Activated B cell treated with CpG ODN at 0.5 μM for 24 hours (primary cell): ENCODE measurements at places on chromosomes 11 and 22. TPM values are rescaled to one million over a fixed set of nuclear protein-coding genes. Genes with fewer than 3 reads are reported as not detected.

TEX12 gene
- not detected in 2 replicates for total RNA-seq

GATD1 gene
- total RNA-seq = 60.3 and 63.3 TPM in 2 replicates

- no peak for DNase-seq
- no peaks in the 10 kb centered on the region for H3K27me3 ChIP-seq
- no peak overlapping the region for H3K27ac ChIP-seq
- H3K4me1 ChIP-seq = peaks cover 32% of the 10 kb centered on the region
Observed at GRCh38 chr22:30420347-30421125, 5.0 kb upstream of the MTFP1 start.

DNA sequence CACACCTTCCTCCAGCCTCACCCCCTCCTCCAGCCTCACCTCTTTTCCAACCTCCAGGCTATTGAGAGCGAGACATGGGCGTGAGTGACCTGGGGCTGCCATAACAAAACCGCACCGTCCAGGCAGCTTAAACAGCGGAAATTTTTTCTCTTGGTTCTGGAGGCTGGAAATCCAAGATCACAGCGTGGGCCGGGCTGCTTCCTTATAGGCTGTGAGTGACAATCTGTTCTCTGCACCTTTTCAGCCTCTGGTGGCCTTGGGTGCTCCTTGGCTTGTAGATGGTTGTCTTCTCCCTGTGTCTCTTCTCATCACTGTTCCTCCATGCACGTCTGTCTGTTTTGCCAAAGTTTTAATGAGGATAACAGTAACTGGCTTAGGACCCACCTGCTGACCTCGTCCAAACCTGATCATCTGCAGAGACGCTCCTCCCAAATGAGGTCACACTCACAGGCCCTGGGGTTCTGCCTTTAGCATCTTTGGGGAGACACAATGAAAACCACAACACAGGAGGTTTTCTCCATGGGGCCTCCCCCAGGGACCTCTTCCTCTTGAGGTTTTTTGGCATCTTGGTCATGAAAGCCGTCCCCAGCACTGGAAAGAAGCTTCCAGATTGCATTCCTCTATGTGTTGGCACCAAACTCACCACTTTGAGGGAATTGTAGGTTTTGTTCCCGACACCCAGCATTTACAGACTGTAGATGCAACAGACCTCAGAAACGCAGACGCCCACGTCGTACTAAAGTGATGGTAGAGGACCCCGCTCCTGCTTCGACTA is 878.1 kb downstream of the BRD1 start:
- no peak overlapping the region for H3K4me3 ChIP-seq
- DNase-seq = no peak
- no peaks in the 10 kb centered on the region for H3K36me3 ChIP-seq
- H3K27ac ChIP-seq = no peak overlapping the region
- no peaks in the 10 kb centered on the region for H3K4me1 ChIP-seq

GRCh38 chr11:18010977-18011586 is 1.8 kb downstream of the SERGEF start:
- no peak overlapping the region for H3K4me3 ChIP-seq
- peaks cover 15% of the 10 kb centered on the region for H3K36me3 ChIP-seq
- H3K27me3 ChIP-seq = no peaks in the 10 kb centered on the region

- peaks cover 50% of the 10 kb centered on the region for H3K4me1 ChIP-seq
- peaks cover 6% of the 10 kb centered on the region for H3K27me3 ChIP-seq
- no peak for DNase-seq
- H3K36me3 ChIP-seq = peaks cover 6% of the 10 kb centered on the region
Observed at GRCh38 chr11:10302359-10302743, 2.5 kb upstream of the ADM start.

DNA sequence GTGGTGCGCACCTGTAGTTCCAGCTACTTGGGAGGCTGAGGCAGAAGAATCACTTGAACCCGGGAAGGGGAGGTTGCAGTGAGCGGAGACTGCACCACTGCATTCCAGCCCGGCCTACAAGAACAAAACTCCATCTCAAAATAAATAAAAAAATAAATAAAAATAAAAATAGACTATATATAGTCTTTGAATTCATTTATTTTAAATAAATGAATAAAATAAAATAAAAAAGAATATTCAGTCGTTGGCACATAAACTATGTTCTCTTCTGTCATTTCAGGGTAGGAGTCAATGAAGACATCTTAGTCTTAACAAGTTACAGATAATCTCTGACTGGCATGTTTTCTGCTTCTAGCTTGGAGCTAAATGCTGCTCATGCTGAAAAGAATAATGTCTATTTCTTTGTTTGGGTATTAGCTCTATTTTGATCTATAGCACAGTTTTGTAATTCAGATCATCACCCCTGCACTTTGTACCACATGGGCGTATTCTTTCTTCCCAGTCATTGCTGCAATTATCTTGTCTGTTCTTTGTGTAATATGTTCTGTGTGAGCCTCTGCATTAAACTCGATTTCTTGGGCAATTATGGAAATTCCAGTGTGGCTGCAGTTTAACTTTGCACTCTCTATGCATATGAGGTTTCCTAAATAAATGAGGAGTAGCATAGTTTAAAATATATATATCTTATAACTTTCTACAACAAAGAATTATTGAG is 1.4 kb upstream of the MS4A14 start:
- DNase-seq = no peak
- H3K36me3 ChIP-seq = peaks cover 19% of the 10 kb centered on the region
- H3K4me3 ChIP-seq = no peak overlapping the region
- H3K27me3 ChIP-seq = no peaks in the 10 kb centered on the region
- H3K4me1 ChIP-seq = peaks cover 72% of the 10 kb centered on the region

DNA sequence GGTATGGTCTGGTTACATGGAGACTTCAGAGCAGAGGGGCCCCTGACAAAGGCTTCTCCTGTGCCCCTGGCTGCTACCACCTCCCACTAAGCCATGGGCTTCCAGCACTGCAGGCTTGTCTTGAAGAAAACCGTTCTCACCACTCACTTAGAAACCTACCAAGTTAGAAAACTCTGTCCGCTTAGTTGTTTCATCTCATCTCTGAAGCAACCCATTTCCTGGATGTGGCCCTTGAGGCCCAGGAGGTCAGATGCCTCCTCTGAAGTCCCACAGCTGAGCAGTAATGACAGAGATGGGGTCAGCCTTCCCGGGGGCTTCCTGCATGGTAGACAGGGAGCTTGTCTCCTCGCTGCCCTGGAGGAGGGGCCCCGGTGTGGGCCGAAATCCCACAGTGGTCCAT is 12.9 kb downstream of the CSF2RB start:
- H3K27me3 ChIP-seq = no peaks in the 10 kb centered on the region
- no peak overlapping the region for H3K4me3 ChIP-seq
- no peak for DNase-seq

- no peak for DNase-seq
- no peaks in the 10 kb centered on the region for H3K27me3 ChIP-seq
- H3K4me1 ChIP-seq = peaks cover 49% of the 10 kb centered on the region
- no peak overlapping the region for H3K4me3 ChIP-seq
- H3K36me3 ChIP-seq = peaks cover 16% of the 10 kb centered on the region
Observed at GRCh38 chr11:130308059-130308458, 6.7 kb downstream of the ZBTB44 start.

- no peak for DNase-seq
- H3K27ac ChIP-seq = no peak overlapping the region
- no peak overlapping the region for H3K4me3 ChIP-seq
Observed at GRCh38 chr11:2862395-2863275, 22.9 kb downstream of the CDKN1C start.

DNA sequence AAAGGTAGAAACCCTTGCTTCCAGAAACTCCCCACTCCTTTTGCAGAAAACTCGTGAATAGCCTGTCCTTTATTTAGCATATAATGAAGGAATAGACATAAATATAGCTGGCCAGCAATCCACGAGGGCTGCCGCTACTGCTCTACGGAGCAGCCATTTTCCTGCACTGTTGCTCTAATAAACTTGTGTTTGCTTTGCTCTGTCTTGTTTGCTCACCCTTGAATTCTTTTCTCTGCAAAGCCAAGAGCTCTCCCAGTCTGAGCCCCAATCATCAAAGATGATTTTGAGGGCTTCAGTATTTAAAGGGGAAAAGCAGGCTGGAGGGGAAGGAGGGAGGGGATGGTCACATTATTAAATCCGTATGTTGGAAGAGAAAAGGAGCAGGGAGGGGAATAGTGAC is 16.6 kb upstream of the CHKA start:
- DNase-seq = no peak
- no peak overlapping the region for H3K4me3 ChIP-seq
- H3K27me3 ChIP-seq = peaks cover 11% of the 10 kb centered on the region
